ENCODE measurements at places on chromosomes 2 and 18.

GRCh38 chr18:48265328-48265727 is 143.9 kb downstream of the ZBTB7C start:
- DNase-seq: no peak

DNA sequence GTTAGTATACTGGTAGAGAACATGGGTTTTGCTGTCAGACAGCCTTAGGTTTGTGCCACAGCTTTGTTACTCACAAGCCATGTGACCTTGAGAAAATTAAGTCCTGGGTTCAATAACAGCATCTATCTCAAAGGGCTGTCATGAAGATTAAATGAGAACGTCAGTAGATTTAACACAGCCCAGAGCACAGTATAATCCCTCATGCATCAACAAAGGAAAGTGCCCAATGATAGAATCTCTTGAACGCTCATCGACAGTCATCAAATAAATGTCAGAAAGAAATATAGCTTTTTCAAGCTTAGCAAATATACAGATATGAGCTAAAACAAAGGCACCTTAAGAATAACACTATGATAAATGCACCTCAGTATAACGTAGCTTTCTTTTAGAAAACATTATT is 22.3 kb downstream of the CUL3 start:
- no peak for DNase-seq

DNA sequence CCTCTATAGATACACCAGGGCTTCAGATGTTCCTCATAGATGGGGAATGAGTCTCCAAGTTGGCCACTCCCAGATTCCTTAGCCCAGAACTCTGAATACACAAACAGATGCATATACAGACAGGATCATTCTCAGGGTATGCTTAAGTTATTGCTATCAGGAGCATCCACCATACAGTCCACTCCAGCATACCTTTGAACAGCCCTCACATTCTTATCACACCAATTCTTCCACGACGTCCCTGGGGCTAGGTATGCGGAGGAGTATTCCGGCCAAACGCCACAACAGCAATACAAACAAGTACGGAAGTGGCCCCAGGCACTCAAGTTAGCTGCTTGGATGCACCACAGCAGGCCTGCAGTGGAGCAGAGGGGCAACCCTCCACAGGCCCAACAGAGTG is 312.5 kb upstream of the CHAC2 start:
- DNase-seq: no peak

DNA sequence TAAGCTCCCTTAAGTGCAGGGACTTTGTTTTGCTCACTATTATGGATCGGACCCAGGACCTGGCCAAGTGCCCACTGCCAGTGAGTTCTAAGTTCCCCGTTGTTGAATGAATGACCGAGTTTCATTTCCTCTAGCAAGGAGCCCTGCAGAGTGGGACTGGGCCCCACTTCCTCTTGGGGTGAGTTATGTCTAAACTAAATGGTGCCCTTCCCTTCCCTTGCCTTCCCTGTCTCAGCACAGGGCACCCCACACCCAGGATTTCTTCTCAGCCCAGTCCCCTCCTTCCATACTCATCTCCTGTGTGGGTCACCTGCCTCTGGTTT is 195.3 kb upstream of the HS6ST1 start:
- no peak for DNase-seq

- no peak for DNase-seq
Observed at GRCh38 chr2:25885933-25886332, 7.6 kb upstream of the ASXL2 start.

- DNase-seq: no peak
Observed at GRCh38 chr2:230921806-230922595, 3.0 kb downstream of the GPR55 start.

GRCh38 chr2:172993931-172994717 is 81.5 kb upstream of the MAP3K20 start:
- DNase-seq: no peak

- DNase-seq: no peak
Observed at GRCh38 chr2:216678098-216678465, 17.3 kb downstream of the IGFBP5 start.

DNA sequence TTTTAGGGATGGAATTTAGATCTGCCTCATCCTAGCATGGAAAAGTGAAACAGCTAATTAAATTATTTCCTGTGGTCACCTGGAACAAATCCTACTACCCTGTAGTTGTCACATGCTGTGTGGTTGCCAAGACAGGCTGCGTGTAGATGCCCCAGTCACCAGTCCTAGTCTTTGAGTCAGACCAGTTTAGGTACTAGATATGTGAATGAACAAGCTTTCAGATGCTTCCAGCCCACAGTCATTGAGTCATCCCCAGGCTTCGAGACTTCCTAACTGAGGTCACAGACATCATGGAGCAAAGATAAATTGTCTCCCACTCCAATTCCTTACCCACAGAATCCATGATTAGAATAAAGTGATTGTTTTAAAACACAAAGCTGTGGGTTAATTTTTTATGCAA is 35.8 kb upstream of the GRB14 start:
- DNase-seq: no peak

DNA sequence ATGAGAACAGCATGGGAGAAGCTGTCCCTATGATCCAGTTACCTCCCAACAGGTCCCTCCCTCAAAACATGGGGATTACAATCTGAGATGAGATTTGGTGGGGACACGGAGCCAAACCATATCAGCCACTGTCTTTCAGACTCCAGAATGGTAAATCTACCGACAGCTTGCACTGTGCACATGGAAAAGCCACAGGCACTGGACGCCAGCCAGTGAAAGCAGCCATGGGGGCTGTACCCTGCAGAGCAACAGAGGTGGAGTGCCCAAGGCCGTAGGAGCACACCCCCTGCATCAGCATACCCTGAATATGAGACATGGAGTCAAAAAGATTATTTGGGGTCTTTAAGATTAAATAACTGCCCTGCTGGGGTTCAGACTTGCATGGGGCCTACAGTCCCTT is 218.4 kb downstream of the PDE1A start:
- DNase-seq: peak; percentile 14

GRCh38 chr2:156396126-156396525 is 40.1 kb upstream of the GPD2 start:
- DNase-seq: no peak

DNA sequence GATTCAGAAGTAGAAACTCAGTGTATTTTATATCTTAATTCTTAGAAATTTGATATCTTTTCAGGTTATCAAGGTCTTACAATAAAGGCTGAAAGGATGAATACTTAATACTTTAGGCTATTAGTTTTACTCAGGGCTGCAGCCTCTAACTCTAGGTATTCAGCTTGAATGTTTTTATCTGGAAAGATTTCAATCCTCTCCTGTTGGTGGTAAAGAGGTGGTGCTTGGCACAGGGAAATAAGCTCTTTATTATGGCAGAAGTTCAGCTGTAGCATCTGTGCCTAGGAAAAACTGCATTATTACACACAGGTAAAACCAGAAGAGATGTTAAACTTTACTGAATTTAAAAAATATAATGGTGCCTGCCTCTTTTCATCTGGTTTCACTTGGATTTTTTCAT is 11.1 kb downstream of the ACVR2A start:
- DNase-seq: no peak

DNA sequence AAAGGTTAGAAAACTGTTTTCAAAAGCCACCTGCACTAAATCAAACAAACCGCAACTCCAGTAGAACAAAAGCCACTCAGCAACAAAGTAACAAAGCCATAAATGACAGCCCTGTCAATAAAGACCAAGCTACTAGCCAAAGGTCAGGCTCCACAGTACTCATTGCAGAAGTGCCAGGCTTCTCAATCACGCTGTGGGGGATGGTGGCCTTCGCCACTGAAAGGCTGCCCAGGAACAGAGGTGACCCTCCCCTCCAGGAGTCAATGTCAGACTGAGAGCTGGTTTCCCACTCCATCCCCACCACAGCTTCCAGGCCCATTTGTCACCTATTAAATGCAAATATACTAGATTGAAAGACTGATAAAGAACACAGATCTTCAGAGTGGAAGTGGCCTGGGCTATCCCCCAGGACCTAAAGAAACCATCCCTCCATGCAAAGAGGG is 5.9 kb downstream of the ATP8B1 start:
- no peak for DNase-seq

DNA sequence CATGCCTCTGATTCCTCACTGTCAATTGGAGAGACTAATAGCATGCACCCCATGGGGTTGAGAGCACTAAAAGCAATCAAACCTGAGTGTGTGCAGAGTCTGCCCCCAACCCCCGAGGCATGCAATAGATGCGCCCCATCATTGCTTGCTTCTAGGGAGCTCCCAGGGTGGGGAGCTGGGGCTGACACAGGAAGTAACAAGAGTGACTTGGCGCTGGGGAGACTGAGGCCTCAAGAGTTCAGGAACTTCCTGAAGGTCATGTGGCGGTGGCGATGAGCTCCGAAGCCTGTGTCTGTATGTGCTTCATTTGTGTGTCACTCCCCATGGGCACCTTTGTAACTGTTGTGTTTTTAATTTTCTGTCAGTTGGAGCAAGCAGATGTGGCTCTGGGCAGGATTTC is 61.2 kb downstream of the CTIF start:
- no peak for DNase-seq

GRCh38 chr2:46812361-46813019 is 103.1 kb downstream of the MCFD2 start:
- no peak for DNase-seq

DNA sequence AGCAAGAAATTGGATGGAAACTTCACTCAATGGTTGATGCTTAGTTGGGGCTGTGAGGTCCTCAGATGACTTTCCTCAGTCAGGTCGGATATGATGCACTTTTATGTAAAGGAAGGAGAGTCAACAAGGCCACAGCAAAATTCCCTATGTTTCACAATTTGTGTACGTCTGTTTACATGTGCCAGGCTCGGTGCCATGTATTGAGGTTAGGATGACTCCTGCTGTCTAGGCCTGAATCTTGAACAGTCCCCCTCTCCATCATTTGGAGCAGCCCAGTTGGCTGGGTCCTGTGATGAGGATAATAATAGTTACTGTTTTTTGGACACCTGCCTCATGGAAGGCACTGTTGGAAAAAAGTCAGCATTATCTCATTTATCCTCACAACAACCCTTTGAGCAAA is 43.1 kb downstream of the VSNL1 start:
- no peak for DNase-seq

DNA sequence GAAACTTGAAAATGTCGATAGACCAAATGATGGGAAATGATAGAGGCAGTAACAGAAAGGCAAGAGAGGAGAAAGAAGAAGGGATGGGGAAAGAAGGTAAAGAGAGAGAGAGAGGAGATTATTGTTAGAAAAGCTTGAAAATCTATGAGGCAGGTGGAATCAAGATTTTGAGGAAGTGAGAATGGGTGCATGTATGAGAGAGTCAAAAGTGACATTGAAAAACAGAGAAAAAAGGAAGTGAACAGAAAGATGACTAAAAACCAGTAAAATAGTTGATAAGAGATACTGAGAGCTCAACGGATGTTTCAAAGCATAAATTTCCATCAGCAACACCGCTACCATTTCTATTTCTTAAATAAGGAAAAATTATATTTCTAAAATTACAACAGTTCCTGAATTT is 327.4 kb upstream of the CWC22 start:
- no peak for DNase-seq

DNA sequence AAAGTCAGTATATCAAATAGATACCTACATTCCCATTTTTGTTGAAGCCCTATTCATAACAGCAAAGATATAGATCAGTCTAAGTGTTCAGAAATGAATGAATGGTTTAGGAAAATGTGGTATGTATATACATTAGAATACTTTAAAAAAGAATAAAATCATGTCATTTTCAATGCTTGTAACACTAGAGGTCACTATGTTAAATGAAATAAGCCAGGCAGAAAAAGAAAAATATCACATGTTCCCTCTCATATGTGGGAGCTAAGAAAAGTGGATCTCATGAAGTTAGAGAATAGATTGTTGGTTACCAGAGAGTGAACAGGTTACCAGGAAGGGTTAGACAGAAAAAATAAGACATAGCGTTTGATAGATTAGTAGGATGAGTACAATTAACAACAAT is 1111.0 kb upstream of the SLC39A10 start:
- DNase-seq: peak; percentile 23

DNA sequence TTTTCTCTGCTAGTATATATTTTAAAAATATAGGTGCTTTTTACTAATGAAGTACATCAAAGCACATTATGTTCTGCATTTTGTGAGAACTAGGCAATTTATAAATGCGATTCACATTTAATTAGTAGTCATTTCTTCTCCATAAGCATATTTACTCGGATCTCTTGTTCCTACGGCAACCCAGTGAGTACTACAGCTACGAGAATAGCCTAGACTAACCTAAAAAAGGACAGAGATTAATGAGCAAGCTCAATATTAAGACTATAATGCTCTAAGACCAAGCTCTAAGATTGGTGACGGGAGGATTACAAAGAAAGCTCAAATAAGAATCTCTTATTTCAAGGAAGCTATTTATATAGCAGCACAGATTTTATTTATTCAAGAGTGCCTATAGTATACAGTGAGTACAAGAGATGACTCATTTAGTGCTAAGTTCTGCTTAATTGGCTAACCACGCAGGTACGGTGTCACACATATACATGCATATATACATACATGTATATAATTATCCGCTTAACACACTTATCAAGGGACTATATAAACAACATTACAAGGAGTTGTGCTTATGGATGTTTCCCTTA is 364.7 kb downstream of the GPD2 start:
- peak; percentile 75 for DNase-seq

DNA sequence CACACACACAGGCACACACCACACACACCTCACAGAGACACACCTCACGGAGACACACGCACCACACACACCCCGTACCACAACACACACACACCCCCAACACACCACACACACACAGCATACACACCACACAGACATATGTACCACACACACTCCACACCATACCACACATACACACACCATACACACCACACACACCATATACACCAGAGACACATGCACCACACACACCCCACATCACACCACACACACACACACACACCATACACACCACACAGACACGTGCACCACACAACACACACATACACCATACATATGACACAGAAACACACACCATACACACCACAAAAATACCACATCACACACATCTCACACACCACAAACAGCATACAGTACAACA is 850.7 kb downstream of the RNF144A start:
- DNase-seq: no peak

GRCh38 chr2:24972315-24972961 is 683 bp upstream of the DNAJC27 start:
- DNase-seq: peak; percentile 25

DNA sequence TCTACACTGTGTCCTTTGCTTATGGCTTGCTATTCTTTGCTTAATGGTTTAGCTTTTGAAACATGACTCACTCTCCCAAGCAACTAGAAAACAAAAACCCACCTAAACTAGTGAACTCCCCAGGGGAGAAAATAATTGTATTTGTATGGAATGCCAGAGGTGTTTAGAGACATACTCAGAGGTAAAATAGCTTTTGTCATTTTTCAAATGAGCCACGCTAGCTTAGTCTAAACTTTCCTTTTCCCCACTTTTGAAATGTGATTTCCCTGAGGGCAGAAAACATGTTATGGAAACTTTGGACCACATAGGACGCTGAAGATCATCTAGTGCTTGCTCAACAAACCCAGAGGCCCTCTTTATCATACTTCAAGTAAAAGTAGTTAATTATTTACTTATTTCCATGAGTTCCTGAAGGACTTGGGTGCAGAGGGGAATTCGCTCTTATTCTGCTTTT is 16.5 kb upstream of the CYTIP start:
- no peak for DNase-seq

Data from NCI-H1694 treated with DMSO at 0.1 percent for 48 hours (cell line).